H4 (cell line): ENCODE measurements at places on chromosomes 7 and 10. TPM values are rescaled to one million over a fixed set of nuclear protein-coding genes. Genes with fewer than 3 reads are reported as not detected.

The TMEM178B gene
- 0.04 TPM in 2 replicates for total RNA-seq

The YAE1 gene
- total RNA-seq: 56.8 and 85.4 TPM in 2 replicates

The LEP gene
- total RNA-seq: not detected in 2 replicates

The PRKAR2B gene
- 9.5 and 13.1 TPM in 2 replicates for total RNA-seq

The AKR1B1 gene
- total RNA-seq: 261 and 288 TPM in 2 replicates

The PFKP gene
- 98.8 and 119 TPM in 2 replicates for total RNA-seq

The GLI3 gene
- total RNA-seq: 4.9 and 5.6 TPM in 2 replicates

The ADARB2 gene
- total RNA-seq: 0.21 TPM in 1 of 2 replicates, not detected in the other

The SLC29A4 gene
- total RNA-seq: 27.4 and 44.7 TPM in 2 replicates
